Hypothalamus (tissue), 51 donors: ENCODE measurements at places on chromosomes 1 and 21.

- DNase-seq: no peak
Measured at GRCh38 chr1:180150982-180151381, 3.7 kb upstream of the QSOX1 start.

DNA sequence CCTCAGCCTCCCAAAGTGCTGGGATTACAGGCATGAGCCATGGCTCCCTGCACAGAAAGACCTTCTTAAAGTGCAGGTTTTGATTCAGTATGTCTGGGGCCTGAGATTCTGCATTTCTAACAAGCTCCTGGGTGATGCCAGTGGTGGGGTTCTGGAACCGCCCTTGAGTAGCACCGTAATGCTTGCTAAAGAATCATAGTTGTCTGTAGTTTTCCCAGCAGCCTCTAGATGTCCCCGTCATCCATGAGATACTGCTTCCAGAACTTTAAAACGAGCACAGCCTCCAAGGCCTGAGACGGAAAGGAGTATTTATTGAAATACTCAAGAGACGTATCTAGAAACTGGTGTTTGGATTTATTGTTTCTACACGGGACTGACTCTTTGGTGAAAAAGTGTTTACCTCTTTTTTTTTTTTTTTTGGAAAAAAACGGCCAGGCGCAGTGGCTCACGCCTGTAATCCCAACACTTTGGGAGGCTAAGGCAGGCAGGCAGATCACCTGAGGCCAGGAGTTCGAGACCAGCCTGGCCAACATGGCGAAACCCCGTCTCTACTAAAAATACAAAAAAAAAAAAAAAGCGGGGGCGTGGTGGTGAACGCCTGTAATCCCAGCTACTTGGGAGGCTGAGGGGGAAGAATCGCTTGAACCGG, 2.6 kb upstream of the TOR3A start:
- DNase-seq: peak; percentile 23

DNA sequence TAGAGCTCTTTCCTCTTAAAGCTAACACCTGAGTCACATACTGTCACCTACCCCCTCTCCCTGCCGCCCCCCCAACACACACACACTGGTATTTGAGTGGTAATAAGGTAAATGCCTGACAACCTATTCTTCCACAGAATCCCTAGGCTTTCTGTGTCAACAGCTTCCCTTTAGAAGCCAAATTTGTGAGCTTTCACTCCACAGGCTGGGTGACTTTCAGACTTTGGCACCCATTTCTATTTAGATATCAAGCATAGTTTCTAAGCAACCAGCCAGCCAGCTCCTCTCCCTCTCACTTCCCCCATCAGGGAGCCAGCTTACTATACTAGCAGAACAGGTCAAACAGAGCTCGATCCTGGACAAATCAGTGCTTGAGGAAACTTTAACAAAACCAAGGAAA, 3.2 kb upstream of the C1orf74 start:
- DNase-seq: no peak

- DNase-seq: no peak
Measured at GRCh38 chr1:62309906-62310305, 9.3 kb downstream of the KANK4 start.

GRCh38 chr21:14734833-14735232, 188.7 kb upstream of the SAMSN1 start:
- no peak for DNase-seq
